NCI-H2081 treated with DMSO at 0.1 percent for 48 hours (cell line): ENCODE measurements at places on chromosomes 13 and 19.

DNA sequence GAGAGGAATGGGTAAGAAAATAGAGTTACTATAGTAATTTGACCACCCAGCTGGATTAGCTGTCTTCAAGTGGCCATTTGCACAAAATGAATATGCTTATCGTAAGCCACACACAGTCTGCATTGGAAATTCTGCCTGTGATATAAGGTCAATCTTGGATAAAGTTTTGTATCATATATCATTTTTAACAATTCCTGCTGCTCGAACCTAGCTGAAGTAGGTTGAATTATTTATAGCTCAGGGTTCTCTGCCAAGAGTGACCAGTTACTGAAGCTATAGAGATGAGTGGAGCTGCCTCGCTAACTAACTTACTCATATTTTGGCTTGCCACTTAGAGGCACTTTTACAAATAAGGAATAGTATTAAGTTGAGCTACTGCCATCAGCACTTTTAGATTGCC lies 220.9 kb downstream of the RGCC start:
- DNase-seq = no peak

DNA sequence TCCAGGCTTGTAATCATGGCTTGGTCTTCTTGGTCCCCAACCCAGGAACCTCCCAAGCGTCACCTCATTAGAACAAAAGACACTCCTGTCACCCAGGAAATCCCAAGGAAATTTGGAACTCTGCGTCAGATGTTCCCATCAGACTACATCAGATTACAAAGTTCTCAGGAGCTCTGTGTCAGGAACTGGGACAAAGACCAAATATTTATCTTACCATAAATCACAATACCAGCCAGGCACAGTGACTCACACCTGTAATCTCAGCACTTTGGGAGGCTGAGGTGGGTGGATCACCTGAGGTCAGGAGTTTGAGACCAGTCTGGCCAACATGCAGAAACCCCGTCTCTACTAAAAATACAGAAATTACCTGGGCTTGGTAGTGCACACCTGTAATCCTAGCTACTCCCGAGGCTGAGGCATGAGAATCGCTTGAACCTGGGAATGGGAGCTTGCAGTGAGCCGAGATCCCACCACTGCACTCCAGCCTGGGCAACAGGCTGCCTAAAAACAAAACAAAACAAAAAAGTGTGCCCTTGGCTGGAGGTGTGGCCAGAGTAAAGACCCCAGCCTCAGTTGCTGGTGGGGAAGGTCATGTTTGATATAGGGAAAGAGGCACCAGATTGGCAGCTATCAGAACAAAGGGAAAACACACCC lies 16.7 kb upstream of the CCDC124 start:
- DNase-seq = no peak

DNA sequence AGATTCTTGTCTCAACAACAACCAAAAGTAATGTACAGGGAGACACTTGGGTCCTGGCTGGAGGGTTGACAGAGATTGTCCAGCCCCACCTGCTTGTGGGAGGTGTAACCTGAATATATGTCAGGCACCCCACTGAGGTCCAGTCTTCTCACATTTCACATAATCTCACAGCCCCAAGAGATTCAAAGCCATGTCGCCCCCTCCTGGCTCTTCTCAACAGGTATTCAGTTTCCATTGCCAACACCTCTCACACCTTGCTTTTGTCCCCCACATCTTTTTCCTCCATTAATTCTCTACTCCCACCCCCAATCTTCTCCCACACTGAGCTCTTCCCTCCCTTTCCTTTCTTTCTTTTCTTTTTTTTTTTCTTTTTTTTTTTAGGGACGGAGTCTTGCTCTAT lies 11.2 kb downstream of the UNC13A start:
- no peak for DNase-seq

DNA sequence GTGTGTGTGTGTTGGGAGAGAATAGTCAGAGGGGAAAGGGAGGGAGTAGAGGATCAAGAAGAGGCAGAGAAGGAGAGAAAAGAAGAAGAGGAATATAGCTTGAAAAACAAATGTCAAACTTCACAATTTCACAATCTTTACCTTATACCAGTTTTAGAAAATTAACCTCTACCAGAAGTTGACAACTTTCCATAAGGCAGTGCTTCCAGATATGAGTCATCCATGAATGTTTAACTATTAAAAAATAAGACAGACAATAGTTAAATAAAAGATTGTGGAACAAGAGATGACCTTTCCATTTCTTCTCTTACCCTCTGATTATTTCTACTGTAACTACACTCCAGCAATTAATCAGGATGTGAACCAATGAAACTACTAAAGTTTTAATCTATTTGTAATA lies 229.4 kb downstream of the ITGBL1 start:
- no peak for DNase-seq

DNA sequence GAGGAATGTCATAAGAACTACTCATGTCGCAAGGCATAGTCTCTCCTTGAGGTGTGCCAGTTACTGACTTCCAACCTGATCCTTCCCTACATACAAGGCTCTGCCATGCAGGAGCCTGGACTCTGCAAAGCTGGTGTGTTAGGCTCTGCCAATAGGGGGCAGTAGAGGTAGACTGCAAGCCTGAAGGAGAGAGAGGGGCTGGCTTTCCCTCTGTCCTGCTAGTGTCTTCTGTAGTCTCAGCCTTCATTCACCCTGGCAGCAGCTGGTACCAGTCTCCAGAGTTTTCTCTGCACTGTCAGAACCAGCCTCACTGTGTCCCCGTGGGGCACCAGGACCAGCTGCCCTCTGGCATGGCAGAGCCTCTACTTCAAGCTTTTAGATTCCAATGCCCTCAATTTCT lies 14.5 kb downstream of the SHISA2 start:
- no peak for DNase-seq

- no peak for DNase-seq
These were observed 27.9 kb upstream of the IGFL1 start for GRCh38 chr19:46201454-46202310.

GRCh38 chr13:31965361-31966066 lies 66.1 kb upstream of the FRY start:
- DNase-seq = no peak

GRCh38 chr13:32164622-32165268 lies 133.2 kb downstream of the FRY start:
- peak; percentile 26 for DNase-seq

- DNase-seq = no peak
These were observed 16.9 kb upstream of the CD22 start for GRCh38 chr19:35311901-35312665.

DNA sequence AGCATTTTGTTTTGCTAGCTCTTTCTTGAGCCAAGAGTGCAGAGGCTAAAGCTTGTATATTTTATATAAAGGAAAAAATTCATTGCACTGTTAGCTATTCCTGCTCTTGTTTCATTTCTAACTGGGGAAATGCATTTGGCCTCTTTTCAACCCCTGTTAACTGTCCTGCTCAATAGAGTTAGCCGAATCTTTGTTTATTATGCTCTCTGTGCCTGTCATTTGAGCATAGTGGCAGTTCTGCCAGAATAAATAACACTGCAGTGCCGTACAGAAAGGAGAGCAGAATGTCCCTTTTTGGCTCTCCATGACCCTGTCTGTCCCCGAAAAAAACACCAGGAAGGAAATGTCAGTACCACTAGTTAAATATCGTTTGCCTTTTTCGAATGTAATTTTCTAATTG lies 350.8 kb downstream of the MYO16 start:
- peak; percentile 20 for DNase-seq

DNA sequence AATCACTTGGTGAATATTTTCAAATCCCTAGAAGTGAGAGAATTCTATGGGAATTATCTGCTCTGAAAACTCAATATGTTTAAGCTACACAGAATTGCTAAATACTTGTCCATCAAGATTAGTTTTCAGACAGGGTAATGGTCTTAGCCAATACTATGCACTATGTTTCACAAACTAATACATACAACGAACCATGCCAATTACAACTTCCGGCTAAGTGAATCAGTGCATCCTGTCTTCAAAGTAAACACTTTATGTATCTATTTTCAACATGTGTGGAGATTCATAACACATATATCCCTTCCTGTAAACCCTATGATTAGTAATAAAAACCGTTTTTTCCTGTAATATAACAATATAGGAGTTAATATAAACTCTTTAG lies 181.5 kb downstream of the POSTN start:
- no peak for DNase-seq

GRCh38 chr13:112356190-112356589 lies 20.0 kb upstream of the SPACA7 start:
- no peak for DNase-seq
